ENCODE measurements at places on chromosomes 4 and X. TPM values are rescaled to one million over a fixed set of nuclear protein-coding genes. Genes with fewer than 3 reads are reported as not detected.
A peak's percentile ranks its signal among the peaks of the same experiment; 100 is the strongest.

PNMA3 gene
- not detected for total RNA-seq

DYNLT3 gene
- total RNA-seq = 22.9 TPM

GC gene
- not detected for total RNA-seq

KLHL13 gene
- total RNA-seq = 1.7 TPM

IQCM gene
- not detected for total RNA-seq

GRCh38 chrX:18873189-18873791, 110.6 kb downstream of the PHKA2 start:
- peak; percentile 11 for DNase-seq

DNA sequence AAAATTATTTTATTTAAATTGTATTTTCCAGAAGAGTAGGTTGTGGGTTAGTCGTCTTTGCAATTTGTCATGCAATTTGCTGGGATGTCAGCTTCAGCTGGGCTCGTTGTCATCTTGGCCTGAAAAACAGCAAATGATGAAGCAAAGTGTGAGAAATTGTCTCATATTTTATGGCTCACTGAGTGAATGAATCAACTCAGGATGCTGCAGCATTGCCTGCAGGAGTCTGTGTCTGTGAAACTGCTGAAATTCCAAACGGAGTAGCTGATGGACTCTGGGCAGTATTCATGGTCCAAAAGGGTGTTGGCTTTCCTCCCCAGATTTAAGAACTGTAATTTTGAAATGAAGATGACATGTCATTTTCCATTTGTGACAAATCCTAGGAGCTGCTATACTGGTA, 37.2 kb downstream of the CXCL8 start:
- peak; percentile 52 for DNase-seq

DNA sequence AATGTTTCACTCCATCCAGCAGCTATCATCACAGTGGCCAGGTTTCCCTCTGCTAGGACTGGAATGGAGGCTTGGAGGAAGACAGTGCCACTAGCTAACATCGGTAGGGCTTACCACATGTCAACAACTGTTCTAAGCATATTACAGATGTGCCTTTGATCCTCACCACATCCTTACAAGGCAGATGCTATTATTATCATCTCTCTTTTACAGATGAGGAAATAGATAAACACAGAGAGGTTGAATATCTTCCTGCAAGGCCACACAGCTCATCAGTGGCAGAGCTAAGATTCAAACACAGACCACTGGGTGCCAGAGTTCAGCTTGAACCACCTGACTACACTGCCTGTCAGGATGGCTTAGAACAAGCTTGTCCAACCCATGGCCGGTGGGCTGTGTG, 47.4 kb downstream of the MAMLD1 start:
- no peak for DNase-seq

GRCh38 chr4:150209140-150209829, 131.0 kb downstream of the DCLK2 start:
- DNase-seq = peak; percentile 81

DNA sequence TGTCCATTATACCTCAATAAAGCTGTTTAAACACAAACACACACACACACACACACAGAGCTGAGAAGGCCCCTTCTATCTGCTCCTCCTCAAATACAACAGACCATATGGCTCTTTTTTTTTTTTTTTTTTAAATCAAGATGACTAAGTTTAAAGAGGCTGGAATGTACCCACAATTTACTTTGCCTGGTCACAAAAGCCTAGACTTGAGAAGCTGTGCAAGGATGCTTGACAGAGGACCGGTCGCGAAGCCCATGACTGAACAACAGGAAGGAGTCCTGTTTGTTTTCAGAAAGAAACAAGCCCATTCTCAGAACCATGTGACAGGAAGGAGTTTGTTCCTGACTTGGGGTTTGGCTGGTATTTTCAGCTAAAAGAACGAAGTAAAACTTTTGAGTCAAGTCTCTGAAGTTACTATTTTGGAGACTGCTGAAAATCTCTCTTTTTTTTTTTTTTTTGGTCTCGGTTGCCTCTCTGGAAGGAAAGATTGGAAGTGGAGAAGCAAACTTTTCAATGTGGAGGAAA, 650.9 kb upstream of the TENM3 start:
- no peak for DNase-seq

DNA sequence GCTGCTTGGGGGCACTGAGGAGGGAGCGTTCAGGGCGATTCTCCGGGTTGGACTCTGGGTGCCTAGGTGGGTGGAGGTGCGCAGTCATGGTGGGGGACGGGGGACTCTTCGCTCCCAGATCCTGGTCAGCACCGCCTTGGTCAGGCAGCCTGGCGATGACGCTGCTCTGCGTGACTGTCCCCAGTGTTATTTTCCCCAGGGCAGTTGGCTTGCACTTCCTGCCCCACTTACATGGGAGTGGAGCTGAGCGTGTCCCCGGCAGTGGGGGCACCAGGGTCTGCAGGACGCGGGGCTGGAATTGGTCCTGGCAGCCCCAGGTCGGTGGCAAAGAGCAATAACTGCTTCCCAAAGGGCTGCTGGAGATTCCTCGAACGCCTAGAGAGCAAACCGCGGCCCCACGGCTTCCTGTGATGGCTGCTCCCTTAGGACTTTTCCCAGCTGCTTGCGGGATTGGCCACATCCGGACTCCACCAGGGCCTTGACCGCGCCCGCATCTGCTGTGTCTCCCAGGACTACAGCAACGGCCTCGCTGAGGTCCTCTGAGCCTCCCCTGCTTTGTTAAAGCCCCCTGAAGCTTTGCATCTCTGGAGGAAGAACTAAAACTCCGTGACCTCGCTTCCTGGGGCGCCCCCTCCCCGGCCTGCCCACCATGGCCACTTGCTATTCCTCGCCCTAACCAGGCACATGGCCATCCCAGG, 35.3 kb upstream of the GPR78 start:
- peak; percentile 15 for DNase-seq

- DNase-seq = no peak
Observed at GRCh38 chr4:18034099-18034498, 12.5 kb upstream of the LCORL start.

DNA sequence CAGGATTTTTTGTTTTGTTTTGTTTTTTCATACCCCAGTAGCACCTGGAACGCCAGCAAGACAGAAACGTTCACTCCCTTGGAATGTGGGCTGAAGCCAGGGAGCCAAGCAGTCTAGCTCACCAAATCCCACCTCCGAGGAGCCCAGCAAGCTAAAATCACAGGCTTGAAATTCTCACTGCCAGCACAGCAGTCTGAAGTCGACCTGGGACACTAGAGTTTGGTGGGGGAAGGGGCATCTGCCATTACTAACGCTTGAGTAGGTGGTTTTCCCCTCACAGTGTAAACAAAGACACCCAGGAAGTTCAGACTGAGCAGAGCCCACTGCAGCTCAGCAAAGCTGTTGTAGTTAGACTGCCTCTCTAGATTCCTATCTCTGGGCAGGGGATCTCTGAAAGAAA, 99.6 kb upstream of the FGF16 start:
- no peak for DNase-seq

GRCh38 chr4:122658818-122659295, 38.0 kb upstream of the IL21 start:
- DNase-seq = no peak

DNA sequence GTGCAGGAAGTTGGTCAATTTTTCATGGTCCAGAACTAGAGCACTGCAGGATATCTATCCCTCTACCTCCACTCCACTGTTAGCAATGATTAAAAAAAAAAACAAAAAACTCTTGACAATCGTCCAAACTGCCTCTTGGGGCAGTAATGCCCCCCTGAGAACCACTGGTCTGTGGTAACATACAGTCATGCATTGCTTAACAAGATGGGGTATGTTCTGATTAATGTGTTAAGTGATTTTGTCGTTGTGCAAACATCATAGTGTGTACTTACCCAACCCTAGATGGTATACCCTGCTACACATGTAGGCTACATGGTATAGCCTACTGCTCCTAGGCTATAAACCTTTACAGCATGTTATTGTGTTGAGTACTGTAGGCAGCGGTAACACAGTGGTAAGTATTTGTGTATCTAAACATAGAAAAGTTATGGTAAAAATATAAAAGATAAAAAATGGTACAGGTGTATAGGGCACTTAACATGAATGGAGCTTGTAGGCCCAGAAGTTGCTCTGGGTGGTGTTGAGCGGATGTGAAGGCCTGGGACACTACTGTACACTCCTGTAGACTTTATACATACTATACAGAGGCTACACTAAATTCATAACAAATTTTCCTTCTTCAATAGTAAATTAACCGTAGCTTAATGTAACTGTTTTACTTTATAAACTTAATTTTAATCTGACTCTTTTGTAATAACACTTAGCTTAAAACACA, 34.1 kb downstream of the ART3 start:
- DNase-seq = no peak

GRCh38 chrX:39850630-39851152, 247.1 kb downstream of the BCOR start:
- no peak for DNase-seq

DNA sequence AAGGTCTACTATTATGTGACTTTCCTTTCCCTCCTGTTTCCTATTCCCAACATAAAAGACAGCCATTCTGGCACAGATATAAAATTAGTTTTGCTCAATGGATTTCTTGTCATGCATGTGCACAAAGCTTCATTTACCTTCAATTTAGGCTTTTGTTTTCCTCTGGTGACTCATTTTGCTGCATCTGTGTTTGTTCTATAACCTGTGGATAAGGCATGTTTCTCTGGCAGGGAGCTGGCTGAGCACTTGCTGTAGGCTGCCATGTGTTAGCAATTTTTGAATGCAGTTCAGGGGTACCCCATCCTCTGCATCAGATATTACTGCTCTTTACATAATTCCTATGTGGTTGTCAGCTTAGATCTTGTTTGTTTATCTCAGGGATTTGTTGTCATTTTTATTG, 202.8 kb upstream of the GRID2 start:
- no peak for DNase-seq

GRCh38 chrX:123525123-123525725, 207.6 kb downstream of the THOC2 start:
- no peak for DNase-seq

DNA sequence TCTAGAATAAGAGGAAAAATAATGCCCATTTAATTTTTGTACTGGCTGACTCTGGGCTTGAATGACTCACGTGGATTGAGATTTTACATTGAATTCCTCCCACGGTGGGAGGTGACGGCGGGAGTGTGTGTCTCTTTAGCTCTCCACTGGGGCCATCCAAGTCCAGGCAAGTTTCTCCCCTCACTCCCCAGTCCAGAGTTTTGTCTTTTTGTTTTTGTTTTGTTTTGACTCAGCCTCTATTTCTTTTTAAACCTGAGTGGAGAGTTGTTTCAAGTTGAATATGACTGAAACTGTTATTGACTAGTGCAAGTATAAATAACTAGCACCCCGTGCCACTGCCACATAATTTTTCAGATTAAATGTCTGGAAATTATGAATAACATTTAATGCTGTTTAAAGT, 13.6 kb downstream of the CHST7 start:
- DNase-seq = peak; percentile 48

DNA sequence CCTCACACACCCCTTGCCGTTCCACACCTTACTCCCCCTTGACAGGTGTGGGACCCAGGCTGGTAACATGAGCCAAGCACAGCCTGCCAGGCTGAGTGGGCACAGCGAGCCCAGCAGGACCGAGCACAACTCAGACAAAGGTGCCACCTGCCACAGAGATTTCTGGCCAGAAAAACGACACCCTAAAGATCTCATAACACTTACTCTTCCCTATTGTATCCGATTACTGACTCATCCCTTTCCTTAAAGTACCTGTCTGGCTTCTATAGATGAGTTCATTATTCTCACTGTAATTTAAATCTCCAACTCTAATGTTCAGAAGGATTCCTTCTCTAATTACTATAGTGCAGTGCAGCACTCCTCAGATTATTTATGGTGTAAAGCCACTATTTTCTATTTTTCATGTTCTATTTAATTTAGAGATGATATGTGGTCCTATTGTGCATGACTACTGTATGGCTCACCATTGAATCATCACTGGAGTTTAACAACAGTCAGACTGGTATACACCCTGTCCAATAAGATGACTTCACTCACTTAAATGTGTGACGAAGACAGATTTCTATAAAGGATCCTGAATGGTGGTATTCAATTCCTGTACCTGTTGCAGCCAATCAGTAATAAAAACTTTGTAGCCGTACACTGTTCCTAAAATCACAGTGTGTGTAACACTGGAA, 7.6 kb upstream of the SYTL5 start:
- DNase-seq = peak; percentile 48

DNA sequence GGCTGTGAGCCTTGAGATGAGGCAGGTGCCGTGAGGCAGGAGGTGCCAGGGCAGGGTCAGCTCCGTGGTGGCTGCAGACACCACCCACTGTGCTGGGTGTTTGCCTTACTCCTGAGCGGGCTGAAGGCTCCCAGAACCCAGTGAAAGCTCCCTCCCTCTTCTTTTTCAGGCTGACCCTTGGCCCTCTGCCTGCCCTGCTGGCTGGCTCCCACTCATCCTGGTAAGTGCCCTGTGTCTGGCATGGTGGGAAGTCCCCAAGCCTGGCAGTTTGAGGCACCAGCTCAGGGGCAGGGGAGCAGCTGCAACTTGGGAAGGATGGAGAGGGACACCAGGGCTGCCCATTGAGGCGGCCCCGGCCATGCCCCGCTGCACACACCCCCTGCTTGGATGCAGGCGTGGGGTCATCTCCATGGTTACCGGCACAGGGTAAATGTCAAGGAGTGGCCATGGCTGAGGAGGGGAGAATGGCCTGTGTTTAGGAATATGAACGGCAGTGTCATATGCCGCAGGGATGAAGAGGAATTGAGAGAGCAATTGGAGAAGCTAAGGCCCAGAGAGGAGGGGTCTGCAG, 16.8 kb downstream of the SH3BP2 start:
- no peak for DNase-seq

DNA sequence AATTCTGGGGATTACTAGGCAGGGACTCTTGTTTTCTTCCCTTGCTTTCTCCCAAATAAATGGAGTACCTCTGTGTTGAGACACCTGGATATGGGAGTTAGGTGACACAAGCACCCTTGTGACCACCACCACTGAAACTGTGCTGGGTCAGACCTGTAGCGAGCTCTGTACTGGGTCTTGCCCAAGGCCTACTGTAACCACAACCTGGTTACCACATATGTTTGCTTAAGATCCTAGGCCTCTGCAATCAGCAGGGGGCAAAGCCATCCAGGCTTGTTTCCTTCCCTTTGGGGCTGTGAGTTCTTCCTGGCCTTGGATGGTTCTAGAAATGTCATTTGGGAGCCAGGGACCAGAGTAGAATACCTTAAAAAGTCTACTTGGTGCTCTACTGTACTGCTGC, 49.4 kb downstream of the LPAR4 start:
- no peak for DNase-seq

- peak; percentile 1 for DNase-seq
Observed at GRCh38 chrX:28278251-28278650, 297.0 kb upstream of the DCAF8L1 start.

GRCh38 chrX:23332888-23333821, 1.5 kb upstream of the PTCHD1 start:
- no peak for DNase-seq

All from lung microvascular endothelial cell (primary cell).